ENCODE measurements at places on chromosomes 12 and 14.

DNA sequence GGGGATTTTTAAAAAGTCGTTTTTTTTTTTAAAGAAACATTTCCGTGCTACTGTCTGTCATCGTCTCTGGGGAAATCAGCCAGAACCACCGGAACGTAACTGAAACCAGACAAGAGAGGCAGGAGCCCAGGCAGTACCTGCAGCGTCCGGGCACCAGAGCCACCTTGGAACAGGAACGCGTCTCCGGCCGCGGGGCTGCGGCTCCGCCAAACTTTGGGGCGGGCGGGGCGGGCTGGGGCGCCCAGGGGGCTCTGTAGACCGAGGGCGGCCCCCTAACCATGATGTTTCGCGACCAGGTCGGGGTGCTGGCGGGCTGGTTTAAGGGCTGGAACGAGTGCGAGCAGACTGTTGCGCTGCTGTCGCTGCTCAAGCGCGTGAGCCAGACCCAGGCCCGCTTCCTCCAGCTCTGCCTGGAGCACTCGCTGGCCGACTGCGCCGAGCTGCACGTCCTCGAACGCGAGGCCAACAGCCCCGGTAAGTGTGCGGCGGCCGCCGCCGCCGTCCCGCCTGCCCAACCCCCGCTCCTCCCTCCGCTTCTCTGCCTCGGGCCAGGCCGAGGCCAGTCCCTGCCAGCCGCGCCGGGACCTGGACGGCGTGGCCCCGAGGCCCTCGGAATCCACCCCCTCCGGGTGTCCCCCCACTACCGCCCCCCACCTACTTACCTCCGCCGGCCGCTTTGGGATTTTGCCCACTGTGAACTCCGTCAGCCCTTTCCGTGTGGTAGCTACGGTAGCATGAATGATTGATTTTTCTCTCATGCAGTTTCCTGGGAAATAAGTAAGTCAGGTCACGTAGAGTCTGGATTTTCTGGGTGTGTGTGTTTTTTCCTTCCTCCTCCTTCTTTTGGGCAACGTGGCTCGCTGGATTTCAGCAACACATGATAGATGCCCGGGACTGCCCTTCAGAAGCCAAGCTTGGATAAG lies 972 bp downstream of the SAMD4A start:
- H3K27me3 ChIP-seq: no peaks in the 10 kb centered on the region
- H3K36me3 ChIP-seq: peaks cover 17% of the 10 kb centered on the region
- peak overlapping the region; percentile 91 for H3K4me3 ChIP-seq
- H3K27ac ChIP-seq: peak overlapping the region; percentile 91
- H3K4me1 ChIP-seq: peaks cover 28% of the 10 kb centered on the region

GRCh38 chr12:74033531-74033930 lies 504.1 kb upstream of the ATXN7L3B start:
- H3K27ac ChIP-seq: no peak overlapping the region
- H3K36me3 ChIP-seq: no peaks in the 10 kb centered on the region
- DNase-seq: no peak
- no peak overlapping the region for H3K4me3 ChIP-seq

GRCh38 chr12:117685110-117685926 lies 283.5 kb downstream of the KSR2 start:
- H3K4me3 ChIP-seq: no peak overlapping the region
- no peaks in the 10 kb centered on the region for H3K36me3 ChIP-seq
- peaks cover 3% of the 10 kb centered on the region for H3K27me3 ChIP-seq
- peak; percentile 71 for DNase-seq

- H3K27ac ChIP-seq: no peak overlapping the region
- DNase-seq: no peak
- H3K4me3 ChIP-seq: no peak overlapping the region
- no peaks in the 10 kb centered on the region for H3K36me3 ChIP-seq
Measured at GRCh38 chr14:74555476-74556050, 56.5 kb downstream of the LTBP2 start.

DNA sequence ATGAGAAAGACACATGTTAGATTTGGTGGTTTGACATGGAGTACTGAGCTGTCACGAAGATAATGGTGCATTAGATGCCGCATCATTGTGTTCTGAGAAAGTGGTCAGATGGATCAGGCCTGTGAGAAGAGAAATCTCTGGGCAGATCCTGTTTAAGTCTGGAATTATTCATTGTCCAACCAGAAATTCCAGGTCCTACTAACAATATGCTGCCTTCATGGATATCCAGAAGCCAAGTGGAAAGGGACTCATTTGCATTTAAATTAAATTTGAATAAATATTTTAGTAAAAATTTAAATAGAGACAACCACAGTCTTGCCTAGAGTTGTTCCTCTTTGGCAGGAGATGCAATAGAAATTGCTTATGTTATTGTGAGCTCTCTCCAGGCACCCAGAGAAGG lies 330.5 kb upstream of the TMEM132C start:
- no peaks in the 10 kb centered on the region for H3K36me3 ChIP-seq
- no peaks in the 10 kb centered on the region for H3K4me1 ChIP-seq
- no peak overlapping the region for H3K27ac ChIP-seq
- no peak for DNase-seq
- no peak overlapping the region for H3K4me3 ChIP-seq

DNA sequence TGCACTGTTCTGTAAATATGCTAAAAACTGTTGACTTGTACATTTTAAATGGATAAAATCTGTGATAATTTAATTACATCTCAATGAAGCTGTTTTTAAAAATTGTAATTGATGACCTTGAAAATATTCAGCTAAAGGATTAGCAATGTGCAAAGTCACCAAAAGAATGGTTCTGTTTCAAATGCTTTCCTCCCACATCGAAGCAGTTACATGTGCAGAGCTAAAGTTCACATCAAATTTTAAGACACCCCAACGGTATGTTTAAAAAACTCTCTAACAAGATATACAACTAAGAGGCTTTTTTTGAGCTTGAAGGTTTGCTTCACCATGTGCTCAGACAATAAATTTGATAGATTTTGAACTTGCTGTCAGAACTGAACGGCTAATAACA lies 114.6 kb upstream of the KRAS start:
- H3K27ac ChIP-seq: no peak overlapping the region
- no peaks in the 10 kb centered on the region for H3K4me1 ChIP-seq
- DNase-seq: no peak
- H3K36me3 ChIP-seq: no peaks in the 10 kb centered on the region

DNA sequence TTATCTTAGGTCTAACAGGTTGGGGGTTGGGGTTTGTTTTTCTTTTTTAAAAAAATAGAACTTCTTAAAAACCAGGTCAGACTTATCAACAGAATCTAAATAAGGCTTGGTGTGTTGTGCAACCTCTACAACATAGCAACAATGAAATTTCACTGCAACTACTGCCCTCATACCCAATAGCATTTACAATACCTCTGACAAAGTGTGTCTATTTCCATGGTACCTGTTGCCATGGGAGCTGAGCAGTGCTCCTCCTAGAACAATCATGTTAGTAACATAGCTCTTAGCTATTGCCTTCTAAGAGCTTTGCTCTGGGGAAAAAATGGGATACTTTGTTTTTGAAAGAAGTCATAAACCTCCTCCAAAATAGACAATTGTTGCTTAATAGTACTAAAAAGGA lies 103.3 kb upstream of the CCDC175 start:
- no peaks in the 10 kb centered on the region for H3K36me3 ChIP-seq
- H3K27ac ChIP-seq: no peak overlapping the region
- no peaks in the 10 kb centered on the region for H3K27me3 ChIP-seq
- H3K4me3 ChIP-seq: no peak overlapping the region
- no peaks in the 10 kb centered on the region for H3K4me1 ChIP-seq
- peak; percentile 8 for DNase-seq

- H3K27ac ChIP-seq: no peak overlapping the region
- H3K4me3 ChIP-seq: no peak overlapping the region
- peak; percentile 29 for DNase-seq
- no peaks in the 10 kb centered on the region for H3K36me3 ChIP-seq
Measured at GRCh38 chr14:86237733-86238132, 707.8 kb downstream of the FLRT2 start.

DNA sequence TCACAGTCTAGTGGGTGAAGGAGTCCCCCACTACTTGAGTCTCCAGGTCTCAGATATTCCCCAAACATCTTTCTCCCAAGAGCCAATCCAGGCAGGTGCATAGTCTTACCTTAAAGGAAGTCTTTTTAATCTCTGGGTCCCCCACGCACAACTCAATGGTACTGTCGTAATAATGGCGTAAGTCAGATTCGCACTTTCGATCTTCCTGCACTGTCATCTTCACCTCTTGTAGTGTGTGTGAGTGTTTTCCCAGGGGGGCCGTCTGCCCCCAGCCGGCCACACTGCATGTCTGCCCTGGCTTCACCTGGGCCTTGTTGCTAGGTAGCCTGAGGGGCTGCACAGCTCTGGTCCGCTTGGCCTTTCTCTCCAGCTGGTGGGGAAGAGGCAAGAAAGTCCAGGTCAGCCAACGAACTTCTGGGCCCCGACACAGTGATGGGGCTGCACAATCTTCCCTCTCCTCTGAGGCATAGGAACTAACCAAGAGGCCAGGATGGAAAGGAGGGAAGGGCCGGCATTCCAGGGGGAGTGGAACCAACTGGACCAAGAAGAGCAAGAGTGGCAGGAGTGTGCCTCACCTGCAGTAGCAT lies 2.1 kb downstream of the GZMB start:
- no peak overlapping the region for H3K27ac ChIP-seq
- H3K36me3 ChIP-seq: no peaks in the 10 kb centered on the region
- H3K27me3 ChIP-seq: no peaks in the 10 kb centered on the region

DNA sequence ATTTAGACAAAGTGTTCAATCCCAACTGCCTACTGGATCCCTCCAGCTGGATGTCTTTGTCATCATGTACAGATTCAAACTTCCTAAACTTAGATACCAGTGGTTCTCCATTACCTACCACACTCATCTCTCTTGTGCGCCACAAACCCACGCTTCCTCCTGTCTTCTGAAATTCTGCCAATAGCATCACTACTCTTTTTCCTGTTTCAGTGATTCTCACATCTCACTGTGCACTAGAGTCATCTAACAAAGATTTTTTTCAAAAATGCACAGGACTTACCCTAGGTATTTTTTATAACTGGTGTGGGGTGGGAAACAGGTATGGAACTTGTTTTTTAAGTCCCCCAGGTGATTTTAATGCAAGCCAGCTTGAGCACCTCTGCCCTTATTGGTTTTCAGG lies 5.9 kb downstream of the PSMB5 start:
- peaks cover 8% of the 10 kb centered on the region for H3K4me1 ChIP-seq
- no peak overlapping the region for H3K27ac ChIP-seq
- no peak overlapping the region for H3K4me3 ChIP-seq
- H3K27me3 ChIP-seq: no peaks in the 10 kb centered on the region
- peaks cover 58% of the 10 kb centered on the region for H3K36me3 ChIP-seq

- no peaks in the 10 kb centered on the region for H3K36me3 ChIP-seq
- H3K4me3 ChIP-seq: no peak overlapping the region
- H3K4me1 ChIP-seq: peaks cover 7% of the 10 kb centered on the region
- DNase-seq: no peak
- no peaks in the 10 kb centered on the region for H3K27me3 ChIP-seq
Measured at GRCh38 chr12:76265424-76266180, 82.6 kb downstream of the BBS10 start.

GRCh38 chr12:113208041-113208934 lies 13.0 kb upstream of the TPCN1 start:
- peaks cover 9% of the 10 kb centered on the region for H3K4me1 ChIP-seq
- H3K27me3 ChIP-seq: no peaks in the 10 kb centered on the region
- H3K4me3 ChIP-seq: no peak overlapping the region
- peak overlapping the region; percentile 51 for H3K27ac ChIP-seq
- DNase-seq: peak; percentile 81
- no peaks in the 10 kb centered on the region for H3K36me3 ChIP-seq

DNA sequence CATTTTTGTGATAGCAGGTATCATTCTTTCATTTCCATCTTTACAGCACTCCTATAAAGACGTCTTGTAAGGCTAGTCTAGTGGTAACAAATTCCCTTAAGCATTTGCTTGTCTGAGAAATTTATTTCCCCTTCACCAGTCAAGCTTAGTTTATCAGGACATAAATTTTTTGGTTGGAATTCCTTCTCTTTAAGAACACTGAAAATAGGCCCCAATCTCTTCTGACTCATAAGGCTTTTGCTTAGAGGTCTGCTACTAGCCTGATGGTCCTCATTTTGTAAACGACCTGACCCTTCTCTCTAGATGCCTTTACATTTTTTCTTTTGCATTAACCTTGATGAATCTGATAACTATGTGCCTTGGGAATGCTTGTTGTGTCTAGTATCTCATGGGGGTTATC lies 20.3 kb downstream of the OLR1 start:
- H3K27me3 ChIP-seq: peaks cover 4% of the 10 kb centered on the region
- H3K4me3 ChIP-seq: no peak overlapping the region
- H3K4me1 ChIP-seq: peaks cover 7% of the 10 kb centered on the region

GRCh38 chr12:77102691-77103090 lies 37.3 kb upstream of the E2F7 start:
- no peaks in the 10 kb centered on the region for H3K27me3 ChIP-seq
- H3K4me3 ChIP-seq: no peak overlapping the region
- H3K4me1 ChIP-seq: no peaks in the 10 kb centered on the region
- H3K36me3 ChIP-seq: no peaks in the 10 kb centered on the region

GRCh38 chr12:45762185-45763110 lies 32.9 kb downstream of the ARID2 start:
- DNase-seq: peak; percentile 48
- H3K4me1 ChIP-seq: no peaks in the 10 kb centered on the region
- no peaks in the 10 kb centered on the region for H3K36me3 ChIP-seq
- H3K27me3 ChIP-seq: no peaks in the 10 kb centered on the region
- H3K4me3 ChIP-seq: no peak overlapping the region

DNA sequence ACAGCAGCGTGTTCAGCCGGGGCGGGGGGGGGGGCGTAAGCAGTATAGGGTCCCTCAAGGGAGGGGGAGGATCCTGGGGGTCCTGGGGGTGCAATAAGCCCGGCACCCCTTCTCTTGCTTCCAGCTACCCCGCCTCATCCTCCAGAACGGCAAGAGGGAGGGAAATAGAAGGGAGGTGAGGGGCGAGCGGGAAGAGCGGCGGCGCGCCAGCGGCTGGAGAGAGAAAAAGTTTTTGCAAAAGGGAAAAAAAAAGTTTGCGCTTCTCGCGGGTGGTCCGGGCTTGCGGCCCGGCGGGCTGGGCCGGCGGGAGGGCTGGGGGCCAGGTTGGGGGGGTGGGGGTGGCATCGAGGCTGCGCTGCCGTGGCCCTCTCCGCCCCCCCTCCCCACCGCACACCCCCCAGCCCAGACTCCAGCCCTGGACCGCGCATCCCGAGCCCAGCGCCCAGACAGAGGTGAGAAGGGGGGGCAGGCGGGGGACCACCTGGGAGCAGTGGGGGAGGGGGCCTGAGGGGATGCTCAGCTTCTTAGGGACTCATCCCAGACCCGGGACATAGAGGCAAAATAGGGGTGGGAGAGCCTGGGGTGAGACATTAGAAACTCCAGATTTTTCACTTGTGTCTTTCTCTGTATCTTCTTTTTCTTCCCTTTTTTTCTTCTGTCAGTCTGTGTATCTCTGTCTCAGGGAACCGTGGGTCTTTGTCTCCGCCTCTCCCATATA lies at the start of gene GLI1:
Gene GLI1, plus strand, starts transcription at position 36 of the 718 bp plus-strand sequence. CDS start 3,907 bp downstream, outside the sequence.
- H3K27ac ChIP-seq: peak within 1 kb of the TSS; percentile 89
- peaks cover 2% of the 10 kb centered on the region for H3K36me3 ChIP-seq
- H3K27me3 ChIP-seq: peaks cover 20% of the 10 kb centered on the region
- H3K4me1 ChIP-seq: peaks cover 59% of the 10 kb centered on the region

GRCh38 chr14:36519431-36520321 lies at the start of gene NKX2-1:
TSS of gene NKX2-1 (minus strand) at chr14:36520232. CDS start at chr14:36520129, 103 bp downstream.
- no peak within 1 kb of the TSS for H3K27ac ChIP-seq
- DNase-seq: no peak
- H3K27me3 ChIP-seq: peaks cover 99% of the 10 kb centered on the region
- no peaks in the 10 kb centered on the region for H3K36me3 ChIP-seq

GRCh38 chr14:96925422-96925821 lies 128.2 kb downstream of the VRK1 start:
- DNase-seq: no peak
- H3K4me3 ChIP-seq: no peak overlapping the region
- H3K4me1 ChIP-seq: no peaks in the 10 kb centered on the region
- no peak overlapping the region for H3K27ac ChIP-seq
- no peaks in the 10 kb centered on the region for H3K36me3 ChIP-seq

GRCh38 chr14:73761618-73762355 lies 47.6 kb upstream of the PNMA1 start:
- H3K36me3 ChIP-seq: peaks cover 3% of the 10 kb centered on the region
- peaks cover 85% of the 10 kb centered on the region for H3K4me1 ChIP-seq
- no peak overlapping the region for H3K4me3 ChIP-seq
- peak overlapping the region; percentile 96 for H3K27ac ChIP-seq
- no peak for DNase-seq
- H3K27me3 ChIP-seq: no peaks in the 10 kb centered on the region

Data from muscle of leg (tissue), 16 donors.